NCI-H748 treated with DMSO at 0.1 percent for 48 hours (cell line): ENCODE measurements at places on chromosomes 4 and X.

DNA sequence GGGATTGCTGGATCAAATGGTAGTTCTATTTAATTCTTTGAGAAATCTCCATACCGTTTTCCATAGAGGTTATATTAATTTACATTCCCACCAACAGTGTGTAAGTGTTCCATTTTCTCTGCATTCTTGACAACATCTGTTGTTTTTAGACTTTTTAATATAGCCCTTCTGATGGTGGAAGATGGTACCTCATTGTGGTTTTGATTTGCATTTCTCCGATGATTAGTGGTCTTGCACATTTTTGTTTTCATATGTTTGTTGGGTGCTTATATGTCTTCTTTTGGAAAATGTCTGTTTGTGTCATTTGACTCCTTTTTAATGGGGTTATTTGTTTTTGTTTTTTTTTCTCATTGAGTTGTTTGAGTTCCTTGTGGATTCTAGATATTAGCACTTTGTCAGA is 75.3 kb upstream of the PUDP start:
- DNase-seq, result no peak

DNA sequence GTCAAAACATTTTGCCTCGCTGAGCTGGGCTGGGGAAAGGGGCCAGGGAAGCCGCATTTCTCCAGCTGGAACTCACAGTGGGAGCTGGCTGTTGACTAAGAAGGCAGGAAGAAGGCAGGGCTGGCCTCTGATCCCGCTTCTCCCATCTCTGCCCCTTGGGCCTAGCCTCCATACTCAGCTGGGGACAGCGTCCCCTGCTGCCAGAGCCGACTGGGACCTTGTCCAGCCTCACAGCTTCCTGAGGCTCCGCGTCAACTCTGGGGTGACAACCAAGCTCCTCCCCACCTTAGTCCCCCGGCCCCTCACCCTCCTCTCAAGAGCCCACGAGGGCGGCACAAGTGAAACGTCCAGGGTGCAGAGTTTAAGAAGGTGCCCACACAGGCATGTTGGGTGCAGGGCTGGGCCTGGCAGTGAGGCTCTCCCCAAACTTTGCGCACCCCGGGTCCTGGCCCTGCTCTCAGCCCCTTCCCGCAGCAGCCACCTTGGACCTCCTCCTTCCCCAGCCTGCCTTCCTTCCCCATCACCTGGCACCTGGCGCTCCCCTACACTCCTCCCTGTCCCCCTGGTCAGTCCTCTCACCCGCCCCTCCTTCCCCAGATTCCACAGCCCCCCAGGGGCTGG is 100.8 kb downstream of the PSAPL1 start:
- no peak for DNase-seq

GRCh38 chr4:176814770-176815169 is 22.0 kb upstream of the VEGFC start:
- DNase-seq, result no peak

GRCh38 chr4:184635381-184635780 is 13.9 kb downstream of the CASP3 start:
- DNase-seq, result no peak

DNA sequence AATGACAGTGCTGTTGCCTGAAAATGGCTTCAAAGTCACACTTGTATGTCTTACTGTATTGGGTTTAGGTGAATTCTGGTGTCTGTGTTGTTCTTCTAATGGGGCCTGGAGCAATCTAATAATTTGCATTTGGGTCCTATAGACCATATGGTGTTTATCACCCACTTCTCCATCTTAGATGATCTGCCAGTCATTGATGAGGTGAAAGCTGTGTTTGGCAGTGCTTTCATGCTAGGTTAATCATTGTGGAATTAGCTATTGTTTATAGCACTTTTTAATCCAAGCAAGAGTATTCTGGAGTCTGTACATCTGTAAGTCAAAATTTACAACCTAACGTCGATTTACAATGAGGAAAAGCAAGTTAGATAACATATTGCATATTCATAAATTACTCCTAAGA is 572.2 kb upstream of the MAGEB2 start:
- no peak for DNase-seq

DNA sequence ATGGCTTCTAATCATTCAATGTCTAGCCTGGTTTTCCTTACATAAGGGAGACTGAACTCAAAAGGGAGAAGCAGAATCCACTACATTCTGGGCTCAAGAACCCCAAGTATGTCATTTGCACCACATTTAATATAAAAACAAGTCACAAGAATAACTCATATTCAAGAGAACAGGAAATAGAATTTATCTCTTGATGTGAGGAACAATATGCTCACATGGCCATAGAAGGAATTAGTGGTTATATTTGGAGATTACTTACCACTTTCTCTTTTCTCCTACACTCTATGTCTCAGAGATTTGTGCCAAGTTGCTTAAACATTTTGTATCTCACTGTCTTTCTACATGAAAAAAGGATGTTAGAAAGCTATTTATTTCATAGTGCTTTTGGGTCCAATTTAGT is 922.6 kb upstream of the PABPC4L start:
- DNase-seq, result no peak

GRCh38 chr4:74544655-74545361 is 99.9 kb downstream of the AREG start:
- DNase-seq, result no peak

DNA sequence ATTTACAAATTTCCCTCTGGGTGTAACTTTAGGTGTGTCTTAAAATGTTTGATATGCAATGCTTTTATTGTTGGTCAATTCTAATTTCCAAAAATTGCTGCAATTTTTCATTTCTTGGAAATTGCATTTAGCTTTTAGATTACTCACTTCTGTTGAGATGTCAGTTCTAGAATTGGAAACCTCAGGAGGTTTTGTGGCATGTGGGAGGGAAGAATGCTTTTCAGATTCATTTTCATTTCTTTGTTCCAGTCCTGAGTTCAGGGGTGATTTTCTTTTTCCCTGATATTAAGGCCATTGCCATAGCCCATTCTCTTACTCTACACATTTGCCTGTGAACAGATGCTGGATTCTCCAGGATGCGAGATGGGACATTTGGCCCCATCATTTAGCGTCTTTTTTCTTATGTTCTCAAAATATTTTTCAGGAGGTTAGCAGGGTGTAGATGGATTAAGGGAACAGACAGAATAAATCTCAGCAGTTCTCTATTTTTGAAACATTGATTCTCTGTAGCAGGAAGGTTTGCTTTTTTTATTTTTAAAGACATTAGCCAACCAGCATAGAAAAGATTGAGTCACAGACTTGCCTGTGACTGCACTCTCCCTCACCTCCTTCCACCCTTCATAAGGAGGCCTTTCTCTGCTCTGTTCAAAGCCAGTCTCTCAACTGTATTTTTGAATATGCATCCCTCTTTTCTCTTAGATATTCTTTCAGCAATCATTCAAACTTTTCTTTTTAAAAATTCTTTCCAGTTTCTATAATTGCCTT is 238.4 kb upstream of the ANXA3 start:
- DNase-seq, result no peak

DNA sequence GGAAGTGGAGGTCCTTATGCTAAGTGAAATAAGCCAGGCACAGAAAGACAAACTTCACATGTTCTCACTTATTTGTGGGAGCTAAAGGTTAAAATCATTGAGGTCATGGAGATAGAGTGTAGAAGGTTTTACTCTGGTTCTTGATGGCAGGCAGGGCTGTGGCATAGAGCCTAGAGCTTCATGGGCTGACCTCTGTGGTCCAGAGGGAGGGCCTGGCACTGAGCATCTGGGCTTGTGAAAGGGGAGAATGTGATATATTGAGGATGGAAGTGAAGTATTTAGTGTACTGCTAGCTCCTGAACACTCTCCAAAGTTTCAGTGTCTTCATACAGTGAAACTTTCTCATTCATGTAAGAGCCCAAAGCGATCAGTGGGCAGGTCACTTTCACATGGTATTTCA is 71.3 kb upstream of the ANXA3 start:
- DNase-seq, result no peak

- peak; percentile 66 for DNase-seq
These were observed 120.3 kb downstream of the RASL11B start for GRCh38 chr4:52982255-52982945.

DNA sequence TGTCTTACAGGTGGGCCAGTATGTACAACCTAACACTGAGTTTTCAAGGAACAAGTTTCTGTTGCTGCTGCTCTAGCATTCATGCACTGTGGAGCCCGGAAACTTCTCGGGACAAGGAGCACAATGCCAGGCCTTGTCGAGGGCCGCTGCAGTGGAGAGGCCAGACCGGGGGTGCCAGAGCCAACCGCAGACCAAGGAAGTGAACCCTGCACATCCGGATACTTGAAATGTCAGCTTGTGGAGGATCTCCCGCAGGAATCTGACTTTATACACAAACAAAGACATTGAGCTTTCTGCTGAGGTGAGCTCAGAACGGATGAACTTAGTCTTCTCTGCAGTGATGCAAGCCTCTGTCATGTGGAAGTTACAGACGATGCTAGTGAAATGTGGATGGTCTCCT is 99.5 kb downstream of the ZNF827 start:
- DNase-seq, result no peak

GRCh38 chr4:101953949-101954348 is 163.4 kb downstream of the BANK1 start:
- no peak for DNase-seq

DNA sequence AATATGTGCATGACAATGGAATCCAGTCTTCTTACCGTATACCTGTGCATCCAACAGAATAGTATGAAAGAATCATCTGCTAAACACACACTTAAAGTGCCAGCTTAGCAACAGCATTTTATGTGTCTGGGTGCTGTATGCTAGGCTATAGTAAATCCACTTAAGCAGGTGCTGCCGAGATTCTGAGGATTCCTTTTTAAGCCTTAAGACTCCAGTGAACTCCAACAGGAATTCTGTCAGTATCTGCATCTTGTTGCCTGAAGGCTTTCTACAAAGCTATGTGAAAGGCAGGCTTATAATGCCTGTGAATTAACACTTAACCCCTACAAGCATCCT is 1076.4 kb upstream of the PABPC4L start:
- no peak for DNase-seq

- no peak for DNase-seq
These were observed 187.3 kb upstream of the FAM241A start for GRCh38 chr4:111957997-111958396.
